ENCODE measurements at places on chromosomes 12 and 14.

- no peak for DNase-seq
Measured at GRCh38 chr12:71980538-71980937, 41.9 kb downstream of the TPH2 start.

DNA sequence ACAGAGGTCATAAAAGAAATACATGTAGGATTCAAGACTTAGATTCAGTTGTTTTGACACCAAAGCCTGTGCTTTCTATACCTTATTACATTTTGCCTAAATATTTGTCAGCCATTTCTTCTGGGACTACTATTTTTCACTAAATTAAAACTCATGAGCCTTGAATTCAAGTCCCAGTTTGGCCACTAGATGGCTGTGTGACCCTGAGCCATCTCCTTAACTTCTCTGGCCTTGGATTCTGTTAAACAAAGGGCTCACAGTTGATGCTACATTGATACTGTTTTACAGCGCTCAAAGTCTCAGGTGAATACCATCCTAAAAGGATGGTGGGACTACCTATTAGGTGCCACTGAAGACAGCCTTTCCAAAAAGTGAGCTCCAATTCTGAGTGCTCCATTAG, 39.6 kb upstream of the CCDC198 start:
- DNase-seq = no peak

- no peak for DNase-seq
Measured at GRCh38 chr12:91574391-91574790, 391.8 kb upstream of the DCN start.

DNA sequence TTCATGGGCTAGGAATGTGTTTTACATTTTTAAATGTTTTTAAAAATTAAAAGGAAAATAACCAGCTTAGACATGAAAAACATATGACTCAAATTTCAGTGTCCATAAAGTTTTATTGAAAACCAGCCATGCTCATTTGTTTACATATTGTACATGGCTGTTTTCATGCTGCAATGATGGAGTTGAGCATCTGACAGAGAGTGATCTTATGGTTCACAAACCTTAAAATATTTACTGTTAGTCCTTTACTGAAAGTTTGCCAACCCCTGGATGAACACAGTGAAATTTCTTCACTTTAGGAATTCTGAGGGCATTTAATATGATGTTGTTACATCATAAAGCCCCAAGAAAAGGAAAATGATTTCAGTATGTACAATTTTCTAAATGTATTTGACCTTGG, 16.1 kb downstream of the RASSF9 start:
- DNase-seq = no peak

- DNase-seq = no peak
Measured at GRCh38 chr12:64835901-64836300, 11.5 kb downstream of the TBC1D30 start.

DNA sequence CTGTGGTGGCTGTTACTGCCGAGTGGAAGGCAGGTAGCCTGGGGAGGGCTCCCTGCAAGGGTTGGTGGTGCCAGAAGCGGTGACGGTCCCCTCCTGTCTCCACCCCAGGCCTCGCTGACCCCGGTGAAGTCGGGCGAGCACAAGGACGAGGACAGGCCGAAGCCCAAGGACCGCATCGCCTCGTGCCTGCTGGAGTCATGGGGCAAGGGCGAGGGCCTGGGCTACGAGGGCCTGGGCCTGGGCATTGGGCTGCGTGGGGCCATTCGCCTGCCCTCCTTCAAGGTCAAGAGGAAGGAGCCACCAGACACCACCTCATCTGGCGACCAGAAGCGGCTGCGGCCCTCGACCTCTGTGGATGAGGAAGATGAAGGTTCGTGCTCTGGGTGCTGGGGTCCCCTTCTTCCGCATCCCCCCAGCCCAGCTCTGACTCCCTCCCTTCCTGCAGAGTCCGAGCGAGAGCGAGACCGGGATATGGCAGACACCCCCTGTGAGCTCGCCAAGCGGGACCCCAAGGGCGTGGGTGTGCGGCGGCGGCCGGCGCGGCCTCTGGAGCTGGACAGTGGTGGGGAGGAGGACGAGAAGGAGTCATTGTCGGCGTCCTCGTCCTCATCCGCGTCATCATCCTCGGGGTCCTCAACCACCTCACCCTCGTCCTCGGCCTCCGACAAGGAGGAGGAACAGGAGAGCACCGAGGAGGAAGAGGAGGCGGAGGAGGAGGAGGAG, 13.3 kb downstream of the SETD1B start:
- no peak for DNase-seq

GRCh38 chr14:85319101-85319500, 210.8 kb upstream of the FLRT2 start:
- DNase-seq = no peak

DNA sequence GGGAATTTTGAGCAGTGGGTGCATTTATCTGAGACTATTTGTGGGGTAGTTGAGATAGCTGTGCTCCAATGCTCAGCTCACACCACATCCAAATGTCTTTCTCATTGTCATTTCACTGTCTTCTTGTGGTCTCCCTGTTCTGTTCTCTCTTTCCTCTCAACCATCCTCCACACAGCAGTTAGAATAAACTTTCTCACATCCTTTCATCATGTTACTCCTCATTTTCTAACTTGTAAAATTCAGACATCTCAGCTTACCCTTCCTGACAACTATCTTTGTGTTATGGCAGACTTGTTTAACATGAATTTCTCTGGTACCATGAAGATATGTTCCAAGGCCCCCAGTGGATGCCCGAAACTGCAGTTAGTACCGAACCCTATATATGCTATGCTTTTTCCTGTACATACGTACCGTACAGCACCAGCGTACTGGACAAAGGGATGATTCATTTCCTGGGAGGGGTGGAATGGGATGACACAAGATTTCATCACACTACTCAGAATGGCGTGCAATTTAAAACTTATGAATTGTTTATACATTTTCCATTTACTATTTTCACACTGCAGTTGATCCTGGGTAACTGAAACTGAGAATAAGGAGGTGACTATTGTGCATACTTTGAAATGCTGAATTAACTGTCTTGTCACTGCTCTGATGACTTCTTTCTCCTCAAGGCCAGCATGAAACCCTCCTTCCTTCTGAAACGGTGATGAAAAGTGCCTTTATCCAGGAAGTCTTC, 177.1 kb upstream of the SLC38A2 start:
- DNase-seq = no peak

GRCh38 chr12:48793696-48794095, 4.8 kb upstream of the ADCY6 start:
- no peak for DNase-seq

- no peak for DNase-seq
Measured at GRCh38 chr12:12533238-12533829, 29.3 kb downstream of the DUSP16 start.

- no peak for DNase-seq
Measured at GRCh38 chr14:79568594-79568993, 642.7 kb downstream of the DIO2 start.

GRCh38 chr14:94770815-94771157, 873 bp upstream of the GSC start:
- DNase-seq = no peak

Measured in activated CD4-positive, alpha-beta T cell treated with anti-CD3 and anti-CD28 coated beads, Interleukin-2, amount 50 U/mL, for 4 hours (primary cell).